Stimulated activated CD8-positive, alpha-beta memory T cell treated with anti-CD3 and anti-CD28 coated beads, Interleukin-4, amount 100 ng/mL, for 1 hour (primary cell): ENCODE measurements at places on chromosomes 5 and 9.

DNA sequence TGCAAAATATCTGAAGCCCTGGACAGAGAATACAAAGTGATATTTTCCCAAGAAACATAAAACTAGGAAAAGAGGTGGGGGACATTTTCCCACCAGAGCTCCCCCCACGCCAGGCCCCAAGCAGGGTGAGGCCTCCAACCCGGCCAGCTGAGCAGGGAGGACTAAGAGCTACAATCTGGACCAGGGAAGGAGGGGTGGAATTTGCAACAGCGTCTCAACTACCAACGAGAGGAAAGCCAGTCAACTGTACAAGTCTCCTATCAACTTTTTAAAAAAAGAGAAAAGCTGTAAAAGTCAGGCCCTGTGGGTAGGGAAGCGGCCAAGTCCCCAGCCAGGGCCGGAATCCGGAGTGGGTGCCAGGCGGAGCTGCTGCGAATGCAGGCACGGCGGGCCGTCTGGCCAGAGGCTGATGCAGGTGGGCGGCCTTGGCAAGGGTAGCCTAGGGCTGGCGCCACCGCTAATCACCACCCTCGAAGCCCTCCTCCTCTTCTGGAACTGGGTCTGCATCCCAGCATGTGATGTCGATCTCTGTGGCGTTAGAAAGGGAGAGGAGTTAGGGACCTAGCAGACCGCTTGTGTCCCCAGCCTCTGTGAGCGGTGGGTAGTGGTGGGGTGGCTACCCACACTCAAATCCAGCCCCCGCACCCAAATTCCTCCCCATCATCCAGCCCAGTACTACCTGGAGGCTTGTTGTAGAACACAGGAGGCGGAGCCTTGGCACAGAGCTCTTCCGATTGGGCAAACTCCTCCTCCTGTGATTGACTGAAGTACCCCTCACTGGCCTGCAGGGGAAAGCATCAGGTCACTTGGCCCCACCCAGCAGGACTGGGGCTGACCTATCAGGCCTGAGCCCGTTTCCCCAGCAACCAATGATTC lies 10.6 kb downstream of the PRR7 start:
- no peak for DNase-seq

DNA sequence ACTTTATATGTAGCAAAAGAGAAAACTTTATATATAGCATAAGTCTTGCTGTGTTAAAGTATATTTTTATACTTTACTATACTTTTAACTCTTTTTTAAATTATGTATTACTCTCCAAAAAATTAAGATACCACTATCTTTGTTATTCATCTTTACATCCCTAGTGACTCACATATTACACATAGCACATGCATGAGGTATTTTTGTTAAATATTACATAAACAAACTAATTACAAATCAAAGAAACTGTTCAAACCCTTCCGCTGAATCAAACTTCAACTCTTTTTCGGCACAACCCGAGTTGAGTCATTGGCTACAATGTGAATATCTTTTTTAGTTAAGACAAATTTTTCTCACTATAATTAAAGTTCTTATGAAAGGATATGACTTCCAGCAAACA lies 32.1 kb downstream of the NADK2 start:
- no peak for DNase-seq

DNA sequence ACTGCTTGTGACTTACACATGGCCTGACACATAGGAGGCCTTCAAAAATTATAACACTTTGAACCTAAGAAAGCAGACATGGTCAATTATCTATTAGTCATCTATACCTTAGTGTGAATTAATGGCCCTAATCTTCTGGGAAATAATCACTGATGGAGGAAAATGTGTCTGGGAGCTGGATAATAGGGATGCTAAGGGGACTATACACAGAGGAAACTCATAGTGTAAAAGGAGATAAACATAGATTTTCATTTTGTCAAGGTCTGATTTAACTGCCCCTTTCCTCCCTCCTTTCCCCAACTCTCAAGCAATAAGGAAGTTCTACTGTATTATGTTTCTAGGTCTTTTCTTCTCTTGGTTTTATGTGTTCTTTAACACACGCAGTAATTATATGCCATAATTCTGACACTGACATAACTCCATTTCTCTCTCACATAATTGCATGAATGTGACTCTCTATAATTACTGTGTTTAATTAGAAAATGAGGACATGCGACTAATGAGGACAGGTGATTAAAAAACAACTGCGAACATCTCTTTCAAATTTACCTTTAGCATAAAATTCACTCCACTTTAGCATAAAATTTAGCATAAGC lies 18.7 kb upstream of the PRELID2 start:
- DNase-seq, result no peak

DNA sequence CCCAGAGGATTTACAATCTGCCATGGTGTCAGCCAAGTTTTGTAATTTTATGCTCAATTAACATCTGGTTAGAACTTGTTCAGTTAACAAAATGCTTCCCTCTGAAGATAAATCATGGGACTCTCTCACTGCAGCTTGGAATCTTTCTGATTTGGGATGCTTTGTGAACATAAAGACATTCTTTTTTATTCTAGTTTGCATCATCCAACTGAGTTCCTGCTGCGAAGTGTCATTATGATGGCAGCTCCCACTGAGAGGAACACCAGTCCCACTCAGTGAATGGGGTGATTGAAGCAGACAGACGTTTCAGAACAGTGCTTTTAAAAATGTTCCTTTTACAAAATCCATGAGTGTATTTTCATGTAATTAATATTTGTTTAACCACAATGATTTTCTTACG lies 863.8 kb downstream of the TLE4 start:
- DNase-seq, result no peak

DNA sequence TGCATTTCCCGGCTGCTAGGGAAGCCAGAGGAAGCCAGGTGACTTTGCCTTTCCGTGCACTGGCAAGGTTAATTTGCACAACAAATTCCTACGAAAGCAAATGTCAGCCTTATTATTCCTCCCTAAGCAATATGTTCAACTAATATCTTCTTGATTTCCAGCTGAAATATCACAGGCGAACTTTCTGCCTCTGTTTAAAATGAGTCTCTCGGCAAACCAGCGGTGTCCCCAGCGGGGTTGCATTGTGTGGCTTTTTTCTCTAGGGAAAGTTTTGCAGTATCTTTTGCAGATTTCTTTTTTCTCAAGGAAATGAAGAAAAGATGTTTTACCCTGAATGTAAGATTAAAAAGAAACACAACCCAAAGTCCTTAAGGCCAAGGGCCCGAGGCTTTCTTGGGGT lies 1.9 kb downstream of the DBH start:
- no peak for DNase-seq

DNA sequence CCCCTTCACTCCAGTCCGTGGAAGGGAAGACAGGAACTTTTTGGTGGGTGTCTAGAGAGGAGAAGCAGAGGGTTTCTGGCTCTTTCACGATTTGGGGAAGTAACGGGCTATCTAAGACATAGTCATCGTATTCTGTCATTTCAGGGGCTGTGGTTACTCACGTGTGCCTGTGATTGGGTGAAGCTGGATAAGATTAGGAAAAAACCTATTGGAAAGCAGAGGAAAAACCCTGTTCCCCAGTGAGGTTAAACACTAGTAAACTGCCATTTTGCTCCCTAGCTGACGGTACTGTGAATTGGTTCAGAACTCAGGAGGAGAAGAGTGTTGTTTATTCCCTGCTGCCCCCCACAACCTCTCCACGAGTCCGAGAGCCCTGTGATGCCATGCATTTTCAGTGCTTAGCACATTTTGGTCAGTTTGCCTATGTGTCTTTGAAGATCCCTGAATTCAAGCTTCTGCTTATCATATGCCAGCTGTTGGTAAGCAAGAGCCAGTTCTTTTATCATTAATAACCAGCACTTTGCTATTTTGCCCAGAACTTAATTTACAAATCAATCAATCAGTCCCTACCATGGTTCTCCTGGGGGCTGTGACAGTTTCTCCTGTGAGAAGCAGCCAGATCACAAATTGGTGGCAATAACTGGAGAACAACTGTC lies 45.1 kb upstream of the ROR2 start:
- DNase-seq, result no peak

DNA sequence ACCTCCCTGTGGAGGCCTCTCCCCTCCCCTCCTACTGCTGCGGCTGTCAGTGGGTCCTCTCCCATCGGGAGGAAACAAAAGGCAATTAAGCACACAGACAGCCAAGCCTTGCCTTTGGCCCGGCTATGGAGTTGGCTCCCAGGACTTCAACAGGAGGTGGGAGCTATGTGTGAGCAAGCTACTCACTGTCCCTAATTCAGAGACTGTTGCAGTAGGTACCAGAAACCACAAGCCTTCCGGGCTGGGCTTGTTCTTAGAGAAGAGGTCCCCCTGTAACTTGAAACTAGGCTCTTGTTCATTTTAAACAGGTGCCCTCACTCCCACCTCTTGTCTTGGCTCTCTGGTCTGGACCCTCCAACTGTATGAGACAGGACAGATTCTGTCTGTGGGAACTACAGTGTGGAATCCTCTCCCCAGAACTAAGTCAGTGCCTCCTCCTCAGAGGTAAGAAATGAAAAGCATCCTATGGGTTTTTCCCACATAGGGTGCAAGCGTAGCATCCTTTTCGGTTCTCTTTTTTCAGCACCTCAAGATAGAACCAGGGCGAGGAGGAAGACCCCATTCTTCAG lies 561.1 kb downstream of the EBF1 start:
- no peak for DNase-seq

DNA sequence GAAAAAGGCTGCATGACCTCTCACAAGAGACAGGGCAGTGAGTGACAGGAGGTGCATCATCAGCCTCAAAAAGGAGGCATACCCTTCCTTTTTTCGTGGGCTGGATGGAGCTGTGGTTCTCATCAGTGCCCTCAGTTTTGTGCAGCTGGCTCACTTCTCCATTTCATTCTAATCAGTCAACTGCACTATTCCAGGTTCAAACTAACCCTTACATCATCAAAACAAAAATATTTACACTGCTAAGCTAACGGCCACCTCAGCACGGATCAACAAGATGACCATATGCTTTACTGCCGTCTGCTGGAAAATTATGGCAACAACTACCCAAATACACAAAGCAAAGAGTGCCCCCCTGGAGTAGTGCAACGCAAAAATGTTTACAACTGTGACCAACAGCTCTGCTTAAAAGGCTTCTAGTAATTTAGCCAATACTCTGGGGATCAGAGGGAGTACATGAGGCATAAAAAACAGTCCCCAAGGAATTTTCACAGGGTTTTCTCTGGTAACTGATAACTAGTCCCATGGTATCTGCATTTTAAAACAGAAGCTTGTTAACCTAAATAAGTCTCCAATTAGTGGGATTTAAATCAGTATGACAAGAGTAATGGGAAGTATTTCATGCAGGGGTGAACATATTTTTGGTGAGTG lies 10.8 kb downstream of the KCNV2 start:
- no peak for DNase-seq

GRCh38 chr9:126673689-126674364 lies 60.1 kb downstream of the LMX1B start:
- DNase-seq, result no peak

- DNase-seq, result no peak
Measured at GRCh38 chr9:130438382-130438981, 6.3 kb upstream of the ASS1 start.

DNA sequence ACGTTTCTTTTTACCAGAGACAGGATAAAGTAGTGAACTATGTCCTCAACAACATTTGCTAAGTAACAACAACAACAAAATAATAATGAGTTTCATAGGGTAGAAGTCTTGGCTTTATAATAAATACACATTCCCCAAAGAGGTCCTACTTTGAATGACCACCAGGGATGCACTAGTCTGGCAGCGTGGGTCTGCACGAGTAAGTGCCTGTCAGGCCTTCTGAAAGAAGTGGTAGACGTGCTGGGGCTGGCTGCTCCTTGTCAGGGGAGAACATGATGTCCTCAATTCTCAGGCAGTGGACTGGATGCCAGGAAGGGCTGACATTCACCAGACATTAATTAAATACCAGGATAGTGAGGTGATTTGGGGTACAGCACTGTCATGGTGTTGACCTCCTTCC lies 331.1 kb downstream of the TMEM38B start:
- DNase-seq, result no peak

DNA sequence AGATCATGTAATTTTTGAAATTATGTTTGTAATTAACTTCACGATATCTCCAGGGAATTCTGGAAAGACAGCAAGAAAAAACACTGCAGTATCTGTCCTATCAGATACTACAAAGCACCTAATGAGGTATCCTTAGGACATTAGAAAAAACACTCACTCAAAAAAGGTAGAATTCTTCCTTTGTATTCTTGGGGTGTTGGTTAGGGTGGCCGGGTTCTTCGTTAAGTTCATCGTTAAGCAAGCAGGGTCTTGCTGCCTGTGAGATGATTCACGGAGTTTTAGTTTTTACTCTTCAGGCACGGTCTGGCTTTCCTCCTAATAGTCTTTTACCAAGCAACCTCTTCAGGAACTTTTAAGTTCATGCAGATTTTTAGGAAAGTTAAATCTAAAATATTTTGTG lies 91.4 kb upstream of the IRX4 start:
- no peak for DNase-seq

- no peak for DNase-seq
Measured at GRCh38 chr5:16090270-16090669, 89.3 kb downstream of the MARCHF11 start.
